ENCODE measurements at places on chromosomes 5 and 9. TPM values are rescaled to one million over a fixed set of nuclear protein-coding genes. Genes with fewer than 3 reads are reported as not detected.

RALGPS1 gene
- 53.8 TPM for total RNA-seq

CDKN2A gene
- under 0.01 TPM for total RNA-seq

CDC25C gene
- total RNA-seq: 2.4 TPM

PCDHGA9 gene
- total RNA-seq: 6.9 TPM

TRIM7 gene
- total RNA-seq: 2.0 TPM

ADRA1B gene
- 1.2 TPM for total RNA-seq

PCDHA8 gene
- 8.2 TPM for total RNA-seq

KCNV2 gene
- not detected for total RNA-seq

CTXN3 gene
- total RNA-seq: 13.9 TPM

C7 gene
- 8.2 TPM for total RNA-seq

CYSRT1 gene
- total RNA-seq: under 0.01 TPM

SHB gene
- 12.2 TPM for total RNA-seq

NPR3 gene
- total RNA-seq: 19.2 TPM

ADAMTS16 gene
- total RNA-seq: 3.7 TPM

TGFBI gene
- 4.9 TPM for total RNA-seq

ZNF618 gene
- total RNA-seq: 4.9 TPM

FYB1 gene
- total RNA-seq: 1.6 TPM

ANKRD31 gene
- 0.82 TPM for total RNA-seq

AQP3 gene
- not detected for total RNA-seq

YIPF5 gene
- 78.3 TPM for total RNA-seq

TLR4 gene
- 4.9 TPM for total RNA-seq

INSL6 gene
- not detected for total RNA-seq

ZNF474 gene
- total RNA-seq: 1.6 TPM

LHX3 gene
- not detected for total RNA-seq
